ENCODE measurements at places on chromosomes 2 and 18.

DNA sequence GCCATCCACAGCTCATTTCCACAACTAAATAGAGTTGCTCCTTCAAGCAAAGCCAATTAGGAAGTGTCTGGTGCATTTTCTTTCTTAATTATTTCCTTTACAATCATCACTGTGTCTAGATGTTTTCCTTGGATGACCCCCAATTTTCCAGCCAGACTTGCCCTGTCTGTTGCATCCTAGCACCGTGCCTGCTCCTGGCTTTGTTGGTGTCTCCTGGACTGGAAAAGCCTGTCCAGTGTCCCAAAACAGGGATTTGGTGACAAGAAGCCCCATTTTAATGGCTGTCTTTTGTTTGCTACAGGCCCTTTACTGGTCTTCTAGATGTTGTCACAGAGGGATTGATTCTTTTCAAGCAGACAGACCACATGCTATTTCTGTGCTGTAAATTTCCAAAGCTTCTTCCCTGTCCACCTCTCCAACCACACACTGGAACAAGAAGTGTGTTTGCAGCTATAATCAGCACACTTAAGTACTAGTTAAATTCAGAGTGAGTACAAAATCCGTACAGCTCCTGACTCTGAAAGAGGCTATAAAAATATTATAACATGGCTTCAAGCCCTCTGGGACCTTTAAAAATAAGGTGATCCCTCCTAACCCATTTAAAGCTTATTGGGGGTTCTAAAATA, 38.4 kb downstream of the RNF144A start:
- no peak for DNase-seq

- no peak for DNase-seq
These were observed 5.9 kb downstream of the MFSD2B start for GRCh38 chr2:24015562-24016375.

GRCh38 chr2:109193807-109194619, 65.0 kb downstream of the SH3RF3 start:
- DNase-seq: no peak

DNA sequence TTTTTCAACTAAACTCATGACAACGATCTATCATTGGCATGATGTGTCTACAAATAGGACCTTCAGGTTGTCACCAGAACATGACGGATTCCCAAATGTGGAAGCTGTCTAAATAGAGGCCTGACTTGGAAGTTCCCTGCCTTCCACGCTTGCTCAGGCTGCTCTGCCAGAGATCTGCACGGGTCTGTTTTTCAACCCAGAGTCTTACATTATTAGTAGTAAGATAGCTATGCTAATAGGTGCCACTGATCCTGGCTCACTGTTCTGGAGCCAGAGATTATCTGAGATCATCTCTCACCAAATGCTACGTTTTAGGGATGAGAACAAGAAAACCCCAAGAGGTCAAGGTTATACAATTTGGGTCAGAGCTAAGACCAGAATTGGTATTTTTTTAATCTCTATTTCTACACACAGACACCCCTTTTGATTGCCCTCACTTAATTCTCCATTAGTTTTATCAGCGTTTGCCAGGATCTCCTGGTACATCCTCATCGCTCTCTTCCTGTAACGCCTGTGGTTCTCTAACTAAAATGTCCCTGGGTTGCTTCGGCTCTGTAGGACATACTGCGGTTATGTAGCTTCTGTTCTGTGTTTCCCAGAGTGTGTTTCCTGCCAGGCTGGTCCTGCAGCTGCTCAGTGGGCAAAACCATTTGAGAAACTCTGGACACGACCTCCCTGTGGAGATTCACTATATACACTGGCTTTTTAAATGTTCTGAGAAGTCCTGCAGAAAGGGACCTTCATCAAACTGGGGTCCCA, 5.7 kb downstream of the CDC42EP3 start:
- DNase-seq: no peak

DNA sequence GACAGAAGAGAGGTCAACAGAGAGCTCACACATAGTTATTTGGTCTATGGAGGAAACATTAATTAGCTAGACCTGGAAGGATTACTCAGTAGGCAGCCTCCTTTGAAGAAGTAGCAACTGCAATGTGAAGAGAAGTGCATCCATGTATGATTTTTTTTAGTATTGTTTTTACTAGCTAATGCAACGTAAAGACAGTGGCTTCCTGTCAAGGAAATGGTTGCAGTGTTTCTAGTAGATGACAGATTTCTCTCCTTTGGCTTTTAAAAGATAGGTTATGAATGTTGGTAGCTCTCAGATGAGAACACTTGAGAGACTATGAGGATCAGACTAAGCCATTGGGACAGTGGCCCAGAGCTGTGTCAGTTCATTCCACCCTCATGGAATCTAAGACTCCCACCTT, 175.8 kb downstream of the AGPS start:
- DNase-seq: no peak

DNA sequence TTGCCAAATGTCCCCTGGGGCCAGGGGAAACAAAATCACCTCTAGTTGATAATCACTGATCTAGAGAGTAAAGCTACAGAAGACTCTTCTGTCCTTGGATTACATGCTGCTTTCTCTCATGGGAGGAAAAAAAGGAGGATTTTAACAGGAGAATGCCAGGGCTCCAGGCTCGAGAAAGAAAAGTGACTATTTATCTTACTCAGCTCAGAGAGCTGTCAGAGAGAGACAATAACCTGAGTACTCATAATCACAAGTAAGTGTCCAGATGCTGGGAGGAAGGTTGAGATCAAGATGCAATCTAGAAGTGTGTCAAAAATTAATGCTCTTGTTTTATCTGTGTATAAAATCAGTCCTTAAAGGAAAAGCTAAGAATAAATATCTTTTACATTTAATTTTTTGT, 133.3 kb downstream of the PTRHD1 start:
- DNase-seq: no peak

- DNase-seq: no peak
These were observed 123.1 kb upstream of the STK17B start for GRCh38 chr2:196294516-196294909.

Data from stimulated activated naive B cell treated with anti-CD40 and anti-IgM and Interleukin-4, amounts not matched to agents 10 μg/mL and 1 μg/mL and 100 μg/mL, for 72 hours (primary cell).